ENCODE measurements at places on chromosomes 6 and 20. TPM values are rescaled to one million over a fixed set of nuclear protein-coding genes. Genes with fewer than 3 reads are reported as not detected.
A peak's percentile ranks its signal among the peaks of the same experiment; 100 is the strongest.

NKAIN4 gene
- not detected for total RNA-seq

- DNase-seq: no peak
Measured at GRCh38 chr6:74091136-74091793, 395.3 kb downstream of the CD109 start.

MICA gene
- total RNA-seq: 16.6 TPM

DNA sequence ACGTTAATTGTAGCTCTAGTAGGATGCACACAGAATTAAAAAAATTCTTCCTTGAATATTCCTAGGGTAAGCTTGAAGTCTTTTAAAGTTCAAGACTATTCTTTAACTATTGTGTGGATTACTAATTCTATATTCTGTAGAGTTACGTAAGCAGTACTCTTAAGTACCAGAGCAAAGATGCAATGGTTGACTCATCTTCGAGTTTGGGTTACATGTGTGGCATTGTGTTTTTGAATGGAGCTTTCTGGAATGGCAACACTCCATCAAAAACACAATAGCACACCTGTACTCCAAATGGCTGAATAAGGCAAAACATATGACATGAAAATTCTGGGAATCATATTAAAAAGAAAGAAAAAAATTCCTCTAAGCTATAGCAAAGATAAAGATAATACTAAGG, 33.5 kb upstream of the CEP162 start:
- no peak for DNase-seq

DNA sequence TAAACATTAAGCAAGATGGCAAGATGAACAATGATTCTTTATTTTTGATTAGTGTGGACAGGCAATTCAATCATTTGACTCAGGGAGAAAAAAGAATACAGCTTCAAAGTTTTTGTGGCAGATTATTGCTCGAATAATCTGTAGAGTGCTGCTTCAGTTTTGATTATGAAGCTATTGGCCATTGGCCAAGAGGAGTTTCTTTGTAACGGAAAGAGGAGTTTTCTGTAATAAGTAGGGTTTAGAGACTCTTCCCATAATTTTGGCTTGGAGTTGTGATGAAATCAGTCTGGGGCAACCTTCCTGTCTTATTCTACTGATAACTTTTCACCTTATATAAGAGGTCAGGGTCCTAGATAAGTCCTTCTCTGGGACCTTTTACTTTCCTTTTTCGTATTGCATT, 256.7 kb upstream of the RAB32 start:
- no peak for DNase-seq

DNA sequence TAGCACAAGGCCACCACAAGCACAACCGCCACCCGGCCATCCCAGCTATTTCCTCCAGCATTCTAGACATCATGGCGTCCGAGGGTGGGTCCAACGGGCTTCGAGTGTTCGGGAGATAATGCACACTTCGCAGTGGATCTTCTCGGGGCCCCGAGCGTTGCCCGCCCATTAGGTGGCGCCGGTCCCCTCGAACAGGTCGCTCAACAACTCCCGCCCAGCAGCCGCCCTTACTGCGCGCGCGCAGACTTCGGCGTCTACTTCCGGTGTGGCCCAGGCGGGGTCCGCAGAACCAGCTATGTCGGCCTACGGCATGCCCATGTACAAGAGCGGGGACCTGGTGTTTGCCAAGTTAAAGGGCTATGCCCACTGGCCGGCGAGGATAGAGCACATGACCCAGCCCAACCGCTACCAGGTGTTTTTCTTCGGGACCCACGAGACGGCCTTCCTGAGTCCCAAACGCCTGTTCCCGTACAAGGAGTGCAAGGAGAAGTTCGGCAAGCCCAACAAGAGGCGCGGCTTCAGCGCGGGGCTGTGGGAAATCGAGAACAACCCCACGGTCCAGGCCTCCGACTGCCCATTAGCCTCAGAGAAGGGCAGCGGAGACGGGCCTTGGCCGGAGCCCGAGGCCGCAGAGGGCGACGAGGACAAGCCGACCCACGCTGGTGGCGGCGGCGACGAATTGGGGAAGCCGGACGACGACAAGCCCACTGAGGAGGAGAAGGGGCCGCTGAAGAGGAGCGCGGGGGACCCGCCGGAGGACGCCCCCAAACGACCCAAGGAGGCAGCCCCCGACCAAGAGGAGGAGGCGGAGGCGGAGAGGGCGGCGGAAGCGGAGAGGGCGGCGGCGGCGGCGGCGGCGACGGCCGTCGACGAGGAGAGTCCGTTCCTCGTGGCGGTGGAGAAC, at the start of gene HDGFL1:
TSS of gene HDGFL1 (plus strand) at position 286 of the 904 bp plus-strand sequence. CDS start at position 296, 10 bp downstream.
- DNase-seq: no peak

IL20RA gene
- 4.6 TPM for total RNA-seq

DNA sequence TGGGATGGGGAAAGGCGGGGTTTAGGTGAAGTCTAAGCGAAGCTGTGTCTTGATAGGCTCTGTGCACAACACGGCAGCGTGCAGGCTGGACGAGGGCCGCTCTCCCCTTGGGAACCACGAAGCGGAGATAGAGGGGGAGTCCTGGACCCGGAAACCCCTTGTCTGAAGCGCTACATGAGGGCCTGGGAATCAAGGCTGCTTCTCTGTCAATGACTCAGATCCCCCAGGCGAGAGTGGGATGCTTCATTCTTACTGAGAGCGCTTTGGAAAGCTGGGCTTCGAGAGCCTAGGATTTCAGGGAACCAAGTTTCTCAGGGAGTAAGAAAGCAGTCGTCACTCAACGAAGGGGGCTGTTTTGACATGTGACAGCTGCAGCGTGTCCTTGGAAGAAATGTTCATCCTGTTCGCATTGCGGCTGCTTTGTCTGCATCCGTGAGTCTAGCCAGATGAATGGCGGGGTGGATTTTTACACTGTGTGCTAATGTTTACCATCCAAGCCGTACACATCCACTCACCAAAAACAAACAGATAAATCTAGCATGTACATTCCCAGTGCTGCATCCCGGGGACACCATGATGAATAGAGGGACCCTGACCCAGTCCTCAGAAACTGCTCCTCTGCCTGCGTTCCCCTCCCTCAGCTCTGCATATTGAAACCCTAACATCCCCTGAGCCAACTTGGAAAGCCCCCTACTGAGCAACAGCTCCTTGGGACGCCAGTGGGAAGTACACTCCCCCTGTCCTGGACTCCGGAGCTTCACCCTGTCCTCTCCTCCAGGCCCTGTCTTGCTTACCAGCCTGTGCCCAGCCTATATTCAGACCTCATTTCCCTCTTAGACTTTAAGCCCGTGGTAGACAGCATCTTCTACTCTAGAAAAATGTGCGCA, 24.5 kb upstream of the RTF2 start:
- DNase-seq: no peak

- DNase-seq: no peak
Measured at GRCh38 chr6:170056278-170056711, 234.6 kb downstream of the DLL1 start.

- DNase-seq: no peak
Measured at GRCh38 chr6:159061805-159062563, 17.2 kb upstream of the TAGAP start.

SLC32A1 gene
- total RNA-seq: not detected

NUP153 gene
- 32.7 TPM for total RNA-seq

ADGB gene
- total RNA-seq: not detected

- DNase-seq: no peak
Measured at GRCh38 chr6:150996968-150997367, 131.5 kb downstream of the MTHFD1L start.

DNA sequence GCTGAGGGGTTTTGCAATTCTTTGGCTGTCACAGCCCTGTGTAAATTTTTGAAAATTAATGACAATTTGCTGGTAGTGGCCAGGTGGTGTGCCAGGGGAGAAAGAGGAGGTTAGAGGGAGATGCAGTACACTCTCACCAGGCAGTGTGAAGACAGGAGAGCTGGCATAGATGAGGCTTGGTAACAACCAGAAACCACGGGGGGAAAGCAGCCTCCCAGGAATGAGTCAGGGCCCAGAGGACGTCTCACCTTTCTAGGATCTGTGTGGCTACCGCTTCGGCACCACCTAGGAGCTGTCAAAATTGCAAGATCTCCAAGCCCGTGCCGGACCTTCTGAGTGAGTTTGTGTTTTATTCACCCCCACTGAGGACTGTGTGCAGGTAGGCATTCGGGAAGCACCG, 171.4 kb downstream of the PACRG start:
- DNase-seq: no peak

DNA sequence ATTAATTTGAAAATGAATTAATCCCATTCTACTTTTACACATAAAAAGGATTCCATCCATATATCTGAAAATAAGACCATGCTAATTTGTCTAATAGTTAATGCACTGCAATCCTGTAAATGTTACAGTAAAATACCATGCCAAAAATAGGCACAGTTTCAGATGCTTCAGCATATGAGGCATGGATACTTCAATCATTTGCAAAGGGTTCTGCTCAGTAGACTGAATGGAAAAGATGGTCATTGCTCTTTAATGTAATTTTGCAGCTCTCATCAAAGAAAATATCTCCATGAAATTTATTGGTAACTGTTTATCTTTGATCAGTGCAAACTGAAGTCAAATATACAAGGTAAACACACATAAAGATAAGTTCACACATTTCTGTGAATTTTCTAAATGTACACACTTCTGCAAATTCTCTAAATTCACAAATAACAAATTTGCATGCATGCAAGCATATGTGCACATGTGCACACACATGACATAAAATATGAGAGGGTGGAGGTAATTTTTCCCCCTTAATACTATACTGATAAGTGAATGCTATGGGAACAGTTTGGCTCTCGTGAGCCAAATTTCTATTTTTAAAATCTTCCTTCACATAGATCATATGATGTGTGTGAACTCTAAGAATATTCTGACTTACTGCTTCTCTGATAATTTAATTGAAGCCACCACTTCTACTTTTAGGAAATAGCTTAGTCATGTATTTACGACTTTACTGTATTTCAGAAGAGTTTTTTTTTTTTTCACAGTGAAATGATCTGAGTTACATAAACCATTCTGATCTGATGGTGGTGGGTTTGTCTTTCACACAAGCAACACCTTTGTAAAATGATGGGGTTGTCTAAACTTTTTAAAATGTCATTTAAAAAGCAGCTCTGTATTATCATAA, 996.8 kb upstream of the CITED2 start:
- DNase-seq: no peak

GRCh38 chr6:14055541-14055940, 62.0 kb upstream of the CD83 start:
- no peak for DNase-seq

- no peak for DNase-seq
Measured at GRCh38 chr6:169723991-169724493, 258 bp downstream of the PHF10 start.

GRCh38 chr20:44571362-44571988, 10.9 kb upstream of the PKIG start:
- no peak for DNase-seq

NOP56 gene
- 78.7 TPM for total RNA-seq

TGM3 gene
- not detected for total RNA-seq

- no peak for DNase-seq
Measured at GRCh38 chr6:156600678-156601077, 176.5 kb upstream of the ARID1B start.

GRCh38 chr6:41074692-41075436, 2.1 kb downstream of the NFYA start:
- no peak for DNase-seq

ESF1 gene
- total RNA-seq: 25.1 TPM

DNA sequence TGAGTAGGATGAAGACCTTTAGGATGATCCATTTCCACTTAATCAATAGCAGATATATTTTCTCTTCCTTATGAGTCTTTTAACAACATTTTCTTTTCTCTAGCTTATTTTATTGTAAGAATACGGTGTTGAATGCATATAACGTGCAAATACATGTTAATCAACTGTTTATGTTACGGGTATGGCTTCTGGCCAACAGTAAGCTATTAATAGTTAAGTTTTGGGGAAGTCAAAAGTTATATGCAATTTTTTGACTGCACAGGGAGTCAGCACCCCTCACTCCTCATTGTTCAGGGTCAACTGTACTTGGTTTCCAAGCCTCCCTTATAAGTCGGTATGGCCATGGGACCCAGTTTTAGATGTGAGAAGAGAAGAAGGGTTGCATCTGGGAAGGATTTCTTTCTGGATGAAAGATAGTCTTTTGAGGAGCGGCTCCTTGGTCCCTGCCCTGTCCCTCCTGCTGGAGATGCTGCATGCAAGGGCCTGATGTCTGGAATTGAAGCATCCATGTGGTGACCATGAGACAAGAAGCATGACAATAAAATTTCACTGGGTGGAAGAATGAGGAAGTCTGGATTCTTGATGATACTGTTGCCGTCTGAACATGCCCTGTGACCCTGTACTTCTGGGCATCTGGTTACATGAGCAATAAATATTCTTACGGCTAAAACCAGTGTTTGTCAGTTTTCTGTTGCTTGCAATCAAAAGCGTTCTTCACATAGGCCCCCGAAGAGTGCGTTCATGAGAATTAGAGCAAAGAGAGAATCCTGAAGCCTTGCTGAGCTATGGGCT, 194.7 kb upstream of the PMEPA1 start:
- DNase-seq: no peak

GRCh38 chr6:41027799-41028560, 11.0 kb downstream of the UNC5CL start:
- DNase-seq: peak; percentile 87

SIRPD gene
- total RNA-seq: 1.1 TPM
